Right lung (tissue), 10 donors: ENCODE measurements at places on chromosomes 11 and 22.
A peak's percentile ranks its signal among the peaks of the same experiment; 100 is the strongest.

DNA sequence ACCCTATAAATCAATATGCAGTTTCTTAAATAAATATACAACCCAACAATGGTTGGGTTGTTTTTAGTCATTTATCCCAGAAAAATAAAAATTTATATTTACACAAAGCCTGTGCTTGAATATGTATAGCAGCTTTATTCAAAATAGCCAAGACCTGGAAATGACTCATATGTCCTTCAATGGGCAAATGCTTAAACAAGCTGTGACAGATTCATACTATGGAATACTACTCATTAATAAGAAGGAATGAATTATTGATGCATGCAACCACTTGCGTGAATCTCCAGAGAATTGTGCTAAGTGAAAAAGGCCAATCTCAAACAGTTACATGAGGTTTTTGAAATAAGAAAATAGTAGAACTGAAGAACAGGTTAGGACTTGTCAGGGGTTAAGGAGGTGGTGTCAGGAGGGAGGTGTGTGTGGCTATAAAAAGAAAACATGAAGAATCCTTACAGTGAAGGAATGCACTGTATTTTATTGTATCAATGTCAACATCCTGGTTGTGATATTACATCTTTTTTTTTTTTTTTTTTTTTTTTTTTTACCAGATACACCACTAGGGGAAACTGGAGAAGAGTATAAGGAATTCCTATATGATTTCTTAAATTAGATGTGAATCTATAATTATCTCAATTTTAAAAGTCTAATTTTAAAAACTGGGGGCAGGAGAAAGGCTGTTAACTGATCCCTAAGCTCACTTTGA, 82.4 kb upstream of the CD44 start:
- DNase-seq: no peak

- DNase-seq: no peak
Measured at GRCh38 chr11:102989379-102990047, 34.0 kb upstream of the MMP13 start.

DNA sequence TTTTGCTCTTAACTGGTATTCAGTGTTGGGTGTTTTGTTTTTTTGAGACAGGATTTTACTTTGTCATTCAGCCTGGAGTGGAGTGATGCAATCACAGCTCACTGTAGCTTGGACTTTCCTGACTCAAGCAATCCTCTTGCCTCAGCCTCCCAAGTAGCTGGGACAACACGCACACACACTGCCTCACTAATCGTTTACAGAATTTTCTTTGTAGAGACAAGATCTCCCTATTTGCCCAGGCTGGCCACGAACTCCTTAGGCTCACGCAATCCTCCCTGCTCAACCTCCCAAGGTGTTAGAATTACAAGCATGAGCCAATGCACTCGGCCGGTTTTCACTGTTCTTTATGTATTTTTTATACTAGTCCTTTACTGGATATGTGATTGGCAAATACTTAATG, 51.0 kb upstream of the IGLL5 start:
- DNase-seq: no peak

DNA sequence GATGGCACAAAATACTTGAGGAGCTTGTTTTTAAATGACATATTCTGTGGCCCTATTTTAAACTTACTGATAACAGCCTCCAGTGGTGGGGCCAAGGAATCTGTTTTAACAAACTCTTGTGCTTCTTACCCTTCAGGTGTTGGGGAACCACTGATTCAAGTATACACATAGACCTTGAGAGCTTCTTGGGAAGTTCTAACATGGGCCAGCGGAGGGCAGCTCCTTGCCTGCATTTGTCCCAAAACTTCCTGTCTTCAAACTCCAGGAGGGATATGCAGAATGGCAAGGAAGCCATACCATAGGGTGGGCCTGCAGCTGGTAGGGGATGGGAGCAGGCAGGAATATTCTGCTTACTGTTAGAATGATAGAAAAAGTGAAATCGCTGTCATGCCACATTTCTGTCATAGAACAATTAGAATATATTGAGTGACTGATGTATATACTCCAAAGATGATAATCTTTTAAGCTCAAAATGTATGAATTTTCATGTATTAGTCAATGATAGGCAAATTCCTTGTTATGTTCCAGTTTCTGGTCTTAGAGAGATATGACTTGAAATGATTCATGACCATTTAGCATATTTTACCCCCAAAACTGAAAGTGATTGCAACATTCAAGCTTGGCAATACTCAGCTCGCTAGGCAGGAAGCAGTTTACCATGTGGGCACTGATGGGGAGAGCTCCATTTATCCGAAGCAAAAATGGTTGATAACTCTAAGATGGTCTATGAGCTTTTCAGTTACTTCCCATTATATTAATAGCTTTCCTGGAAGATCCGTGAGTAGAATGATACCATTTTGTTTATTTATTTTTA, 9.2 kb downstream of the EXT2 start:
- DNase-seq: no peak

DNA sequence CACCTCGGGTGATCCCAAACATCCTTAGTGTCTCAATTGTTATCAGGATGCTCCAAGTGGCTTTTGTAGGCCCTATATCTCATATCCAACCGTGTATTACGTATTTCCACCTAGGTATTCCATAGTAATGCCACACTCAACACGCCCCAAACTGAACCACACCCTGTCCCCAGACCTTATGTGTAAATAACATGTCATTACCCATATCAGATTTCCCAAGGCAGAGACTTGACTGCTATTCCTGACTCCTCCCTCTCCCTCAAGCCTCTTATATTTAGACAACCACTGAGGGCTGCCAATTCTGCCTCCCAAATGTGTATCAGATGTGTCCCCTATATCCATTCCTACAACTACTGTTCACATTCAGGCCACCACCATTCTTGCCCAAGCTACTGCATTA, 132.8 kb upstream of the NCAM1 start:
- DNase-seq: no peak

GRCh38 chr11:1530686-1531448, 41.2 kb downstream of the DUSP8 start:
- DNase-seq: no peak

- DNase-seq: no peak
Measured at GRCh38 chr11:6843670-6844069, 1.8 kb upstream of the OR10A5 start.

DNA sequence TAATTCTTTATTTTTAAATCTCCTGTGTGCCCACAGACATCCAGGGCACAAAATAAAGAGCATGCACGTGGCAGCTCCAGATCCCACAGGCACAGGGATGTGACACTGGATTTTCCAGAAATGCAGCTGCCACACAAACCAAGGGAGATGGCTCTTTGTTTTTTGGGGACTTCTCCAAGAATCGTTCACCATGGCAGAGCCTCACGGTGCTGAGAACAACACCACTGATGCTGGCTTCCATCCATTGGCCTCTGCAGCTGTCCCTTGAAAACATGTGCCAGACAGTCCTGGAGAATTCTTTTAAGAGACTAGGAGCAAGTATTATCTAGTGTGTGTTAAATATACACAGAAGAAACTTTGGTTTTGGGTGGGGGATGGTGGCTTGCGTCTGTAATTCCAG, 108.4 kb upstream of the SLC22A12 start:
- DNase-seq: no peak

DNA sequence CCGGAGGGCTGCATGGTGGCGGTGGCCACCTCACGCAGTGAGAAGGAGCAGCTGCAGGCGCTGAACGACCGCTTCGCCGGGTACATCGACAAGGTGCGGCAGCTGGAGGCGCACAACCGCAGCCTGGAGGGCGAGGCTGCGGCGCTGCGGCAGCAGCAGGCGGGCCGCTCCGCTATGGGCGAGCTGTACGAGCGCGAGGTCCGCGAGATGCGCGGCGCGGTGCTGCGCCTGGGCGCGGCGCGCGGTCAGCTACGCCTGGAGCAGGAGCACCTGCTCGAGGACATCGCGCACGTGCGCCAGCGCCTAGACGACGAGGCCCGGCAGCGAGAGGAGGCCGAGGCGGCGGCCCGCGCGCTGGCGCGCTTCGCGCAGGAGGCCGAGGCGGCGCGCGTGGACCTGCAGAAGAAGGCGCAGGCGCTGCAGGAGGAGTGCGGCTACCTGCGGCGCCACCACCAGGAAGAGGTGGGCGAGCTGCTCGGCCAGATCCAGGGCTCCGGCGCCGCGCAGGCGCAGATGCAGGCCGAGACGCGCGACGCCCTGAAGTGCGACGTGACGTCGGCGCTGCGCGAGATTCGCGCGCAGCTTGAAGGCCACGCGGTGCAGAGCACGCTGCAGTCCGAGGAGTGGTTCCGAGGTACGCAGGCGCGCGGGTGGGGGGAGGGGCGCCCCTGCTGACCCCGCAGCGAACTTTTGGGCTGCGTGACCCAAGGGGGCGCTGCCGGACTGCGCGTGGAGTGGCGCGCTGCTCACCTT, 670 bp downstream of the NEFH start:
- peak; percentile 62 for DNase-seq

GRCh38 chr11:106399076-106399511, 321.6 kb downstream of the AASDHPPT start:
- no peak for DNase-seq

- no peak for DNase-seq
Measured at GRCh38 chr11:119641983-119642745, 86.8 kb downstream of the NECTIN1 start.

- no peak for DNase-seq
Measured at GRCh38 chr11:2558397-2558796, 113.6 kb downstream of the KCNQ1 start.

- DNase-seq: peak; percentile 76
Measured at GRCh38 chr11:96052921-96053651, 129.2 kb upstream of the MTMR2 start.

DNA sequence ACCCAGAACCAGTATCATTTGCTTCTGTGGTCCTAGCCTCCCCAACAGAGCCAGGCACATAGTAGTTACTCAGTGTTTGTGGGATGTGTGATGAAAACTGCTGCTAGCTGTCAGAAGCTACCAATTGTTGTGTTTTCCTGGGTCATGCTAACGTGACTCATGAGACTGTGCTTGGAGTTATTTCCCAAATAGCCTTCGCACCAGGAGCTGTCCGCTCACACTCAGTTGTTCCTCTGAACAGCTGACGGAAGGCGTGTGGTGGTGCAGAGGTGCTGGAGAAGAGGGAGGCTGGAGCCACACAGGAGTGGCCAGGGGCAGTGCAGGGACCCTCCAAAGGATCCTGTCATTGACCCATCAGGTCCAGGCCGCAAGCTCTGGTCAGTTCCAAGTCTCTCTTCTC, 53.9 kb upstream of the TBCEL start:
- no peak for DNase-seq

DNA sequence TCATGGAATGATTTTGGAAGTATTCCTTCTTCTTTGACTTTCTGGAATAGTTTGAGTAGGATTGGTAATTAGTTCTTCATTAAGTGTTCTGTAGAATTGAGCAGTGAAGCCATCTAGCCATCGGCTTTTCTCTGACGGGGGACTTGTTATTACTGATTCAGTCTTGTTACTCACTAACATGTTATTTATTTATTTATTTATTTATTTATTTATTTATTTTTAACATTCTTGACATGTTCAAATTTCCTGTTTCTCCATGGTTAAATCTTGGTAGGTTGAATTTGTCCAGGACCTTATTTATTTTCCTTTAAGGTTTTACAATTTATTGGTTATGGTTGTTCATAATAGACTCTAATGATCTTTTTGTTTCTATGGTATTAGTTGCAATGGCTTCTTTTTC, 15.2 kb upstream of the OR10Q1 start:
- DNase-seq: no peak

DNA sequence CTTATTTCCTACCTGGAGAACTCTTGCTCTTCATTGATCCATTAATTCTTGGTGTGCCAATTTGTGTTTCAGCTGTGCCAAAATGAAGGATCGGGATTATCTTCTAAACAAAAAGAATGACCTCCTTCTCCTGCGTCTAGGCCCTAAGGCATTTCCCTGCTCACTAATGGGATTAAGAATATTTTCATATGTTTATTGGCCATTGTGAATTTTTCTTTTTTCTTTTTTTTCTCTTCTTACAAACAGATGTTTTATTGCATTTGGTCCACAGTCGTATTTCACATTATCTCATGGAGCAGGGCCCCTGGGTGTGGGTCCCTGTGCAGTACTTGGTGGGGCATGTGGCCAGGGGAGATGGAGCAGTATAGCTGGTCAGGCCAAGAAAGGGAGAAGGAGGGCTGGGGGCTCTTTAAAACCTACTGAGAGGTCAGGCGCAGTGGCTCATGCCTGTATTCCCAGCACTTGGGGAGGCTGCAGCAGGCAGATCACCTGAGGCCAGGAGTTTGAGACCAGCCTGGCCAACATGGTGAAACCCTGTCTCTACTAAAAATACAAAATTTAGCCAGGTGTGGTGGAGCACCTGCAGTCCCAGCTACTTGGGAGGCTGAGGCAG, 35.3 kb upstream of the HORMAD2 start:
- DNase-seq: no peak

GRCh38 chr11:62545437-62546243, 966 bp downstream of the AHNAK start:
- DNase-seq: peak; percentile 93

GRCh38 chr22:38202437-38203089, 769 bp downstream of the MAFF start:
- DNase-seq: peak; percentile 91

DNA sequence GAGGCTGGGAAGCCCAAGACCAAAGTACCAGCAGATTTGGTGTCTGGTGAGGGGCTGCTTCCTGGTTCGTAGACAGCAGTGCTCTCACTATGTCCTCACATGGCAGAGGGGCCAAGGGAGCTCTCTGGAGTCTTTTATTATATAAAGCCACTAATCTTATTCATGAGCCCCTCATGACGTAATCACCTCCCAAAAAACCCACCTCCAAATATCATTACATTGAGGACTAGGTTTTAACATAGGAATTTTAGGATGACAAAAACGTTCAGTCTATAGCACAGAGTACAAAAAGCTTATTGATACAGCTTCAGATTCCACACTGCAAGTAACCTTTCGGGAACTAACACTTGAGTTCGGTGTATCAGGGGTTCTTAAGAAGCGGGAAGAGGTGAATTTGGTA, 4.1 kb upstream of the MS4A18 start:
- DNase-seq: no peak

- DNase-seq: peak; percentile 68
Measured at GRCh38 chr11:78039919-78040671, 17.0 kb upstream of the KCTD14 start.

GRCh38 chr22:49299821-49300231, 527.8 kb downstream of the BRD1 start:
- no peak for DNase-seq

DNA sequence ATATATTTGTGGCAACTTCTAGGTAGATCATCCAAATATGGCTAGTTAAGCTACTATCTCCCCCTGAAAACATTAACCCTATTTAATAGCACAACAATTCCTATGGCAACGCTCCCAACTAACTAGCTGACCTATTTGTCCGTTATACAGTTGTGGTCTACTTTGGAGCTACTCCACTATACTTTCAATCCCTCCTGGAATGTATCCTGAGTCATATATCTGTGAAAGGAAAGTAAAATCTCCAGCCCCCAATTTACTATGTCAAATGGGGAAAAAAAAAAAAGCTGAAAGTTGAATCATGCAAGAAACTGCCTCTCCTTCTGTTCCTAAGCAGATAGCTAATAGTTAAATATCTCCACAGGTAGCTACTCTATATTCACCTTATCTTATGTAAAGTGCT, 128.5 kb downstream of the CD44 start:
- no peak for DNase-seq
